M059J (cell line): ENCODE measurements at places on chromosomes 12 and 14. TPM values are rescaled to one million over a fixed set of nuclear protein-coding genes. Genes with fewer than 3 reads are reported as not detected.

CCDC175 gene
- not detected in 2 replicates for total RNA-seq

PTGER2 gene
- total RNA-seq, result 0.54 and 0.71 TPM in 2 replicates

EIF2B1 gene
- 140 and 157 TPM in 2 replicates for total RNA-seq

CIROP gene
- not detected in 2 replicates for total RNA-seq

OVCH1 gene
- total RNA-seq, result not detected in 2 replicates

LMO3 gene
- not detected in 2 replicates for total RNA-seq

POTEG gene
- not detected in 2 replicates for total RNA-seq

GPX2 gene
- not detected in 2 replicates for total RNA-seq

LALBA gene
- not detected in 2 replicates for total RNA-seq

SIX1 gene
- 8.0 and 12.5 TPM in 2 replicates for total RNA-seq

CLEC9A gene
- 0.07 TPM in 1 of 2 replicates, not detected in the other for total RNA-seq

FOXN4 gene
- not detected in 2 replicates for total RNA-seq

BMP4 gene
- total RNA-seq, result 45.1 and 71.5 TPM in 2 replicates

FBXO21 gene
- total RNA-seq, result 53.7 and 63.2 TPM in 2 replicates

KITLG gene
- 11.8 and 13.0 TPM in 2 replicates for total RNA-seq

RPGRIP1 gene
- total RNA-seq, result not detected in 2 replicates

NTF3 gene
- total RNA-seq, result 1.5 and 1.7 TPM in 2 replicates

OAS1 gene
- total RNA-seq, result 490 and 506 TPM in 2 replicates

PFDN5 gene
- 404 and 498 TPM in 2 replicates for total RNA-seq

PDE6H gene
- total RNA-seq, result not detected in 2 replicates

CHGA gene
- not detected in 2 replicates for total RNA-seq

CELA1 gene
- not detected in 2 replicates for total RNA-seq

TAS2R10 gene
- total RNA-seq, result not detected in 2 replicates

PIWIL1 gene
- total RNA-seq, result not detected in 2 replicates
